Fibroblast of skin of right biceps (primary cell): ENCODE measurements at places on chromosomes 2 and 18.
A peak's percentile ranks its signal among the peaks of the same experiment; 100 is the strongest.

- no peak for DNase-seq
These were observed 23.2 kb downstream of the SLC40A1 start for GRCh38 chr2:189557373-189557772.

DNA sequence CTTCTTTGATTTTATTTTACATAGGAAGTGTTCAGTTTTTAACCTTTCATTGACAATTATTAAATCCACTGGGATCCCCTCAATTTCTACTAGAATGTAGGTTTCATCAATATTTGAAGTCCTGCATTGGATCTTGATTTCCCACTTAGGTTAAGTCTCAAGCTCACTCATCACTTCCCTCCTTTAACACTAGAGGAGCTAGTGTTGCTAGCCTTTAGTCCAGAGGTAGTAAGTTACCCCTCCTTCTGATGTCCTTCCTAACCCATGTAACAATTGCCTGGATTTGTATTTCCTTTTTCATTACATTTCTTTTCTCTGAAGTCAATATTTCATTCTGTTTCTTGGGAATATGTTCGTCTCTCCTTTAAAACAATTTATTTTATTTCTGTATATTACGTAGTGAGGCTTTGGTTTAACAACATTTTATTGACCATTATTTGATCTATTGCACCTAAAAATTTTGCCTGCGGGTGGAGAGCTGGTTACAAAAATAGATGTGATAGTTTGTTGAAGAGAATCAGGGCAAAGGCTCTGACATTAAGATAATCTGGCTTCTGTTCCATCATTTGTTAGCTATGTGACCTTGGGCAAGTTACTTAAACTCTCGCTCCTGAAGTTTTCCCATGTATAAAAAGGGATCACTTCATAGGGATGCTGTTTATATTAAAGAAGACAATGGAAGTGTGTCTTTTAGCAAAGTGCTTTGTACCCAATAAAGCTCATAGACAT lies 833.0 kb downstream of the SLC4A3 start:
- DNase-seq: no peak

DNA sequence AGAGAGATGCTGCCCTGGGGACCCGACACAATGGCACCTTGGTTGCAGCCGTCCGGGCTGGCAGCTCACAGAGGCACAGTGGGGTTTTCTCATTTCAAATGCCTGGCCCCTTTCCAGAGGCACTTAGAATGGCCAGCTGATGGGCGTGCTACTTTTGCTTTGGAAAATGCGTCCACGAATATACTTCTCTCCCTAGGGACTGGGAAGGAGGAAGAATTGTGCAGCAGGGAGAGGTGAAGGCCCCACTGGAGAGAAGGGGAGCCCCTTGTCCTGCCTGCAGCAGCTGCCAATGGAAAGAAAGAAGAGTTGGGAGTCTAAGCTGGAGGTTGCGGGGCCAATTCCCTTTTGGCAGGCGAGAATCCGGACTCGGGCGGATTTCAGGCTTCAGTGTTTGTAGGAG lies 1.1 kb upstream of the MAL start:
- DNase-seq: no peak

GRCh38 chr2:160703648-160704585 lies 210.3 kb upstream of the RBMS1 start:
- DNase-seq: no peak

- peak; percentile 20 for DNase-seq
These were observed 62.7 kb upstream of the KIF5C start for GRCh38 chr2:148812306-148812705.

DNA sequence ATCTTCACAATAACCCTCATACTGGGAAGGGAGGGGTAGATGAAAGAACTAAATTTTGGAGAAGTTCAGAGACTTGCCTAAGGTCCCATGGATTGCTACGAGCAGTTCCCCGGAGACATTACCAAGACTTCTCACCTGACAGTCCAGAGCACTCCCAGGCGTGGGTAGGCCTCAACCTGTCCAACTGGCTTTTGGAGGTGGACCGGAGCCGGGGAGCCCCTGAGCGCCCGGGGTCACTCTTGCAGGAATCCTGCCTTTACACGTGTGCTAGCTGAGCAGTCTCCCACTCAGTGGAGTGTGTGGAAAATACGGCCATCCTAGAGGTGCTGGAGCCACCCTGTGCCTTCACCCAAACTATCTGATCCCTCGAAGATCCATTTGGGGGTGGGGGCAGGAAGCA lies 8.0 kb downstream of the POMC start:
- no peak for DNase-seq

DNA sequence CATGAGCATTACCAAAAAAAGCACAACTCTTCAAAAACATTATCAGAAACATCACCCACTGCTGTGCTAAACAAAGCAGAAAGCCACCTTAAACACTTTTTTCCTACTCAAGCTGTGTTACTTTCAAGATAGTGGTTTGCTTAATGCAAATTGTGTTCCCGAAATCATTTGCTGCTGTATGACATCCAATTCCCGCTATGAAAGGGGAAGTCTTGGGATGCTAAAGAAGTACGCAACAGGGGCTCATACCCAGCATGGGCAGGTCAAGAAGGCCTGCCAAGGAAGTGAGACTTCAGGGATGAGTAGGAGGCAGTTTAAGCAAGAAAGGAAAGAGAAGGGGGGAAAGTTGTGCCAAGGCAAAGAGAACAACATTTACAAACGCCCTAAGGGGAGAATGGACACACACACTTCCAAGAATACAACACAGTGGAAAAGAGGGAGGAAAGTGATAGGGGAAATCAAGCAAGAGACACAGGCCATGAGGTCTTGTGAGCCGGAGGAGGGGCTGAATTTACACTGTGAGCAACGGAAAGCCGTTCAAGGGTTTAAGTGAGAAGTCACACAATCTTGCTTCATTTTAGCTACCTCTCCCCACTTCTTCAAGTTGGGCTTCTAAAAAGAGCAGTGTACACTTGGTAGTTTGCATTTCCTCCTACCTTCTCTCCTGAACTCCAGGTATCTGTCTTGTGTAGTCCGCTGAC lies 4.0 kb downstream of the PTPN2 start:
- no peak for DNase-seq

- DNase-seq: no peak
These were observed 57.8 kb upstream of the HS6ST1 start for GRCh38 chr2:128376241-128377041.

DNA sequence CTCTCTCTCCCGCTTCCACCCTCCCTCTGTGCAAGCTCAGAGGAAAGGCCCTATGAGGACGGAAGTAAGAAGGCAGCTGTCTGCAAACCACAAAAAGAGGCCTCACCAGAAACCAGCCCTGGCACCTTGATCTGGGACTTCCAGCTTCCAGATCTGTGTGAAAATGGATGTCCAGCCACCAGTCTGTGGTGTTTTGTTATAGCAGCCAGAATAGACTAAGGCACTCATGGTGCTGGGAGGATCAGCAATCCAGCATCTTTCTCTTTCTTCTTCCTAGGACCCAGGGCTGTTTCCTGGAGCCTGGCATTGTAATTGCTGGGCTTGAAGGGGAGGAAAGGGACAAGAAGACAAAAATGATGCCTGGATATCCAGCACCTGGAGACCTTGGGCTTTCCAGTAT lies 122.5 kb downstream of the SOCS6 start:
- no peak for DNase-seq

DNA sequence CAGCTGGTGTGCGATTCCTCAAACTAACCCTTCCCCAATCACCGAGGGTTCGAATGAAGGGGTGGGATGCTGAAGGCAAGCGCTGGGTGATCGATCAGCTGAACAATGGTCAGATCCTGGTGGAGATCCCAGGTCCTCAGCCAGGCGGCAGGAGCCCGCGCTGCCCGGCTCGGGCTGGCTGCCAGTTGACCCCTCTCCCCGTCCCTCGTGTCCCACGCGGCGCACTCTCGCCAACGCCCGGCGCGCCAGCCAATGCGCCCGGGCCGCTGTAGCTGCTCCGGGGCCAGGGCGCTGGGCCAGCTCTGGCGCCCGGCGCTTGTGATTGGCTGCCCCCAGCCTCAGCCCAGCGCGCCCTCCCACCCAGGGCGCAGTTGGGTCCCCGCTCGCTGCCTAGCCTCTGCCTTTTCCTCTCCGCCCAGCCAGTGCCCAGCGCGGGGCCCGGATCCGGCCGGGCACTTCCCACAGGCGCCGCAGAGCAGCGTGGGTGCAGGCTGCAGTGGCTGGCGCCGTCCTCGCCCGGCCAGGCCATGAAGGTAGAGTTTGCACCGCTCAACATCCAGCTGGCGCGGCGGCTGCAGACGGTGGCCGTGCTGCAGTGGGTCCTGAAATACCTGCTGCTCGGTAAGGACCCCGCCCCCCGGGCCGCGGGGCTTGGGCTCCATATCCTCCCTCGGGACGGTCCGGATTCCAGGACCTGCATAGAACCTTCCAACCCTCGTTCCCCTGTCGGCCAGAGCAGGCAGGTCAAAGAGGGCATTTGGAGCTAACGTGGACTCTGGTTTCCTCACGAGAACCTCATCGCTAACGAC lies at the start of gene MOGAT1:
Gene MOGAT1, plus strand, starts transcription at position 400 of the 809 bp plus-strand sequence. Its CDS starts 128 bp downstream, at position 528.
- DNase-seq: no peak

DNA sequence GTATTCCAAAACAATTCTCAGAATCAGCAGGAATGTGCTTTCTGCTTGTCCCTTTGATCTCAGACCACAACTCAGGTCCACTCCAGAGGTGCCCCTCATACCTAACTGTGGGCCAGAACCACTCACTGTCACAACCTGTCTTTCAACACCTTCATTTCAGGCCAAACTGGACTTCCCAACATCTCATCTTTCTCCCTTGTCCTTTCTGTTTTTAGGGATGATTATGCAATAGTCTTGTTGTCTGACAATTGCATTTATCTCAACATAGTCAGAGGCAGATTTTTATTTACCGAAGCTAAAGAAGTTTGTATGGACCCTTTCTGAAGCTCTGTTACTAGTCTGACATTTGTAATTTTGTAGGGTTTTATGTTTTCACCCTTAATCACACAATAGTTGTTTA lies 95.9 kb downstream of the EPHA4 start:
- DNase-seq: no peak

- DNase-seq: peak; percentile 76
These were observed 972 bp upstream of the RASGRP3 start for GRCh38 chr2:33475224-33476130.

- DNase-seq: no peak
These were observed 11.6 kb downstream of the PDE6D start for GRCh38 chr2:231769170-231770136.

DNA sequence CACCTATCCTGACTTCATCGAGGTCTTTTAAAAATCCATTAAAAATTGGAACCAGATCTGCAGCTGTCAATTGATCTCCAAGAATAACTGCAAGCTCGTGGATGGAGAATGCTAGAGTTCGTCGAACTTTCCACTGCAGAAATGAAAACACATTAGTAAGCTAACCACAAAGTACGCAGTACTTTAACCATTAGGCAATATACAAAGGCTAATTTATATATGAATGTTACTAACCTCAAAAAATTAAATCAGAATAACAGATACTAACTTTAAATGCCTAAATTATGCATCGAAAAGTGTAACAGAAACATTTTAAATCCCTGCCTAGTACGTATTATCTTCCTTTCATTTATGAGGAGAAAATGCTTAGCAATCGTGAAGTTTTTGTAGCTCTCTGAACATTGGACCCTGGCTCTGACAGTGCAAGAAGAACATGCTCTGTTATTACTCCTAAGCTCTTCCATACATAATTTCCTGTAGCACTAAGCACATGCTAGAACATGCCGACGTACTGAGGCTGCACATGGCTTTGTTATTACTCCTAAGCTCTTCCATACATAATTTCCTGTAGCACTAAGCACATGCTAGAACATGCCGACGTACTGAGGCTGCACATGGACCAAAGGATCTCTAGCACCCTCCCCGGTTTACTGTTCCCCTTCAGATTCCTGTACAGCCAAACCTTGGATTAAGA lies 57.0 kb downstream of the PPP4R1 start:
- DNase-seq: peak; percentile 28

GRCh38 chr2:96088340-96089335 lies 27.7 kb downstream of the ADRA2B start:
- no peak for DNase-seq

DNA sequence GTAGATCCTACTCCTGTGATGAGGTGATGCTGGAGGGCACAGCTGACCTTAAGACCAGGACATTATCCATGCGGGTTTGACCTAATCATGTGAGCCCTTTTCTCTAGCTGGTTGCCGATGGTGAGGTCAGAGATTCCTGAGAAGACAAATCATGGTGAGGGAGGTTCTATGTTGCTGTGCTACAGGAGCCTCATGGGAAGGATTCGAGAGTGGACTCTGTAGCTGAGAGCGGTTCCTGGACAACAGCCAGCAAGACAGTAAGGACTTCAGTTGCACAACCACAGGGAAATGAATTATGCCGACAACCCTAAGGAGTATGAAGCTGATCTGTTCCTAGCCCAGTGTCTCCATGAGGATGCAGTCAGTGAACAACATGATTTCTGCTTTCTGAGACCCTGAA lies 80.4 kb downstream of the EPB41L3 start:
- peak; percentile 86 for DNase-seq

DNA sequence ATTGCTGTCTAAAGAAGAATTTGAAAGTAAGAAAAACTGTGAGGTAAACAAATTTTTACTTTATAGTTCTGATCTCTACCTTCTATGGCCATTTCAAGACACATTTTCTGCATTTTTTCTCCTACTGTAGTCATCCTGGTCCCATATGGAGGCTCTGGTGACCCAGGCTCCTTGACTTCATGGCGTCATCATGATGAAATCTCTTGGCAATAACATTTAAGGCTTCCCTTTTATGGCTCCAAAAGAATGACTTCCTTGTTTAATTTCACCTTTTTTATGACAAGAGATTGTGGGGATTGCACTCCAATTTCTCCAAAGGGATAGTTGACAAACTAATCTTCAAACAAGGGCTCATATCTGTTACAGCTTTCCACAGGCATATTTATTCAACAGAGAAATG lies 143.0 kb upstream of the SCN7A start:
- DNase-seq: no peak

DNA sequence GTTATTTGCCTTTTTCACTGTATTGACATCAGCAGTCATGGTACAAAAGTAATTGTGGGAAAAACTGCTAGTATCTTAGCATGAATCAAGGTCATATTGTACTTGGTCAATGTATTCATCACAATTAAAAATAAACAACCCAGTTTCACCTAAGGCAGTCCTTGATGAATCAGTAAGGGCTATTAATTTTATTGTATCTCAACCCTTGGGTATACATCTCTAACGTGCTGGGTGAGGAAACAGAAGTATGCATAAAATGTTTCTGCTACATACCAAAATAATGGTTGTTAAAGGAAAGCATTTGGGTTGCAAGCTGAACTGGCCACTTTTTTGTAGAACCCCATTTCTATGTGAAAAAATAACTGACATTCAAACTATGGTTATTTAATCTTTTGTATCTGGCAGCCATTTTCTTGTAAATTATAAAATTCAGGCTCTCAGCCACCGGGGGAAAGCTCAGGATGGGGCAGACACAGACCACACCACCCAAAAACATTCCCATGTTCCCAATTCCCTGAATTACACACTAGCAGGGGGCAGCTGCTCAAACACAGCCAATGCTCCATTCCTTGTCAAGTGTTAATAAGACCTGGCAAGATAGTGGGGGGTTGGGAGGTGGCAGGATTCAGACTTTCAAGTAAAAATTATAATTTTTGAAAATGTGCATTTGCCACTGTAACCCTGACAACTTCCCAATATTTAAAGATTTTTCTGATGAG lies 49.3 kb downstream of the OLA1 start:
- peak; percentile 51 for DNase-seq

DNA sequence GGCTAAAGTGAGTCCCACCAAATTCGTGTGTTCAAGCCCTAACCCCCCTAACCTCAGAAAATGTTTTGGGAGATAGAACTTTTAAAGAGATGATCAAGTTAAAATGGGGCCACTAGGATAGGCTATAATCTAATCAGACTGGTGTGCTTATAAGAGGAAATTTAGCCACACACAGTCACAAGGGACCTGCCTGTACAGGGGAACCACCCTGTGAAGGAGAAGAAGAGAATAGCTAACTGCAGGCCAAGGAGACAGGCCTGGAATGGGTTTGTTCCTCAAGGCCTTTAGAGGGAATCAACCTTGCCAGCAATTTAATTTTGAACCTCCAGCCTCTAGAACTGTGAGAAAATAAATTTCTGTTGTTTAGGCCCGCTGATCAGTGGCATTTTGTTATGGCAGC lies 36.0 kb upstream of the TANK start:
- no peak for DNase-seq
